ENCODE measurements at places on chromosomes 4 and X.

GRCh38 chr4:172692701-172693100 is 475.9 kb upstream of the GALNT7 start:
- DNase-seq: no peak

DNA sequence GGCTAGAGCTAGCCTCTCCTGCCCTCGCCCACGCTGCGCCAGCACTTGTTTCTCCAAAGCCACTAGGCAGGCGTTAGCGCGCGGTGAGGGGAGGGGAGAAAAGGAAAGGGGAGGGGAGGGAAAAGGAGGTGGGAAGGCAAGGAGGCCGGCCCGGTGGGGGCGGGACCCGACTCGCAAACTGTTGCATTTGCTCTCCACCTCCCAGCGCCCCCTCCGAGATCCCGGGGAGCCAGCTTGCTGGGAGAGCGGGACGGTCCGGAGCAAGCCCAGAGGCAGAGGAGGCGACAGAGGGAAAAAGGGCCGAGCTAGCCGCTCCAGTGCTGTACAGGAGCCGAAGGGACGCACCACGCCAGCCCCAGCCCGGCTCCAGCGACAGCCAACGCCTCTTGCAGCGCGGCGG is at the start of gene AR:
Gene AR (plus strand): TSS at position 204 of the 400 bp plus-strand sequence. CDS start 1,126 bp downstream, outside the sequence.
- DNase-seq: no peak

GRCh38 chr4:15658136-15658770 is 3.1 kb upstream of the FBXL5 start:
- no peak for DNase-seq

DNA sequence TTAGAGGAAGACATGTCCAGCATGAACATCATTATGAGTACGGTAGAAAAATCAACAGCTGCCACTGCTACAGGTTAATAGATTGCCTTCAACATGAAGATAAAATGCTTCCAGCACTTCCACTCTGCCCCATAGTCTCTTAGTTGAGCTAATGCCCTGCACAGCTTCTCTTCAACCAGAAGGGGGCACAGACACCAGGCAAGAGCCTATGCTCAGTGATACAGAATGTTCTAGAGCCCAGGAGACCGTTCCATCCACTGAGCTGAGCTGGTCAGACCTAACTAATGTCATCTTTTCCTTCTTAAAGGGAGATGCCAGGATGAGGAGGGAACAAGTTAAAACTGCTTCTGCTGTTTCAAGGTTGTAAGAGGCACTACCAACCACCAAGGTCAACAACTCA is 42.2 kb downstream of the SMIM10L2A start:
- no peak for DNase-seq

DNA sequence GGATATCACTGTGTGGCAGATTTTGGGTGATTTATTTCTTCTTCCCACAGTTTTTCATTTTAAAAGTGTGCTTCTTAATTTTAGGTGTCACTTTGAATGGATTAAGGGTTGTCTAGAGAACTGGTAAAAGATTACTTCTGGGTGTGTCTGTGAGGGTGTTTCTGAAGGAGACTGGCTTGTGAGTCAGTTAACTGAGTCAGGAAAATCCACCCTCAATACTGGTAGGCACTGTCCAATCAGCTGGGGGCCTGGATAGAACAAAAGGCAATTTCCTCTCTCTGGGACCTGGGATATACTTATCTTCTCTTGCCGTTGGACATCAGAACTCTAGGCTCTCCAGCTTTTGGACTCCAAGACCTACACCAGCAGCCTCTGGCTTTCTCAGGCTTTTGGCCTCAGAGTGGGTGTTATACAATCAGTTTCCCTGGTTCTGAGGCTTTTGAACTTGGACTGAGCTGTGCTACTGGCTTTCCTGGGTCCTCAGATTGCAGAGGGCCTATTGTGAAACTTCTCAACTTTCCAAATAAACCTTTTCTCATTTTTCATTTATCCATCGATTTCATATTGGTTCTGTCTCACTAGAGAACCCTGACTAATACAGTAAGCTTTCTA is 413.1 kb downstream of the GBA3 start:
- no peak for DNase-seq

- no peak for DNase-seq
These were observed 13.3 kb downstream of the APLN start for GRCh38 chrX:129641469-129641868.
